ENCODE measurements at places on chromosomes 13 and 19.

- no peak for DNase-seq
Measured at GRCh38 chr19:33301900-33302174, 497 bp downstream of the CEBPA start.

- DNase-seq = no peak
Measured at GRCh38 chr19:4061683-4062418, 4.8 kb downstream of the ZBTB7A start.

DNA sequence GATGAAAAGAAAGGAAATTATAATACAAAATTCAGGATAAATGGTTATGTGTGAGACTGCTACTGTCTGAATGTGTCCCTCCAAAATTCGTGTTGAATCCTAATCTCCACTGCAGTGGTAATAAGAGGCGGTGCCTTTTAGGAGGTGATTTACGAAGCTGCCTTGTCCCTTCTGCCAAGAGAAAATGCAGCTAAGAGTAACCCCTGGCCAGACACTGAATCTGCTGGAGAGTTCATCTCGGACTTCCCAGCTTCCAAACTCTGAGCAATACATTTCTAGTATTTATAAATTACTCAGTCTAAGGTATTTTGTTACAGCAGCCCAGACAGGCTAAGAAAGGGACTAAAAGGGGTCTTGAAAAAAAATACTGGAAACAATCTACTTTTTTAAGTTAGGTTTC, 152.6 kb downstream of the KLF12 start:
- DNase-seq = no peak

DNA sequence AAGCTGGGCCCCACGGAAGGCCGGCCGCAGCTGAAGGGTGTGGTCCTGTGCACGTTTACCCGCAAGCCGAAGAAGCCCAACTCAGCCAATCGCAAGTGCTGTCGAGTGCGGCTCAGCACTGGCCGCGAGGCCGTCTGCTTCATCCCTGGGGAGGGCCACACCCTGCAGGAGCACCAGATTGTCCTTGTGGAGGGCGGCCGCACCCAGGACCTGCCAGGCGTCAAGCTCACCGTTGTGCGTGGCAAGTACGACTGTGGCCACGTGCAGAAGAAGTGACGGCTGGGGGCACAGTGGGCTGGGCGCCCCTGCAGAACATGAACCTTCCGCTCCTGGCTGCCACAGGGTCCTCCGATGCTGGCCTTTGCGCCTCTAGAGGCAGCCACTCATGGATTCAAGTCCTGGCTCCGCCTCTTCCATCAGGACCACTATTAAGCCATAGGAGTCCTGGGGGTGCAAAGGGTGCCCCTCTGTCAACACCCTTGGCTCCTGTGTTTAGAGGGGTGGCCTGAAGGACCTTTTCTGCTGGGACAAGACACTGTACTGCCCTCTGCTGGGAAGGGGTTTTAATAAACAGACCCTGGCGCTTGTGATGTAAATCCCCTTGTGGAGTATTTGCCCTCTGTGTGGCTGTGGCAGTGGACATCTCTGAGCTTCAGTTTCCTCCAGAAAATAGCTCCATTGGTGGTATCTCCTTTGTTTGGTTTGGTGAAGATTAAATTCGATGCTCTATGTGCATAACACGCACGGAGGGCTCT, 1.9 kb downstream of the MRPS12 start:
- peak; percentile 57 for DNase-seq

DNA sequence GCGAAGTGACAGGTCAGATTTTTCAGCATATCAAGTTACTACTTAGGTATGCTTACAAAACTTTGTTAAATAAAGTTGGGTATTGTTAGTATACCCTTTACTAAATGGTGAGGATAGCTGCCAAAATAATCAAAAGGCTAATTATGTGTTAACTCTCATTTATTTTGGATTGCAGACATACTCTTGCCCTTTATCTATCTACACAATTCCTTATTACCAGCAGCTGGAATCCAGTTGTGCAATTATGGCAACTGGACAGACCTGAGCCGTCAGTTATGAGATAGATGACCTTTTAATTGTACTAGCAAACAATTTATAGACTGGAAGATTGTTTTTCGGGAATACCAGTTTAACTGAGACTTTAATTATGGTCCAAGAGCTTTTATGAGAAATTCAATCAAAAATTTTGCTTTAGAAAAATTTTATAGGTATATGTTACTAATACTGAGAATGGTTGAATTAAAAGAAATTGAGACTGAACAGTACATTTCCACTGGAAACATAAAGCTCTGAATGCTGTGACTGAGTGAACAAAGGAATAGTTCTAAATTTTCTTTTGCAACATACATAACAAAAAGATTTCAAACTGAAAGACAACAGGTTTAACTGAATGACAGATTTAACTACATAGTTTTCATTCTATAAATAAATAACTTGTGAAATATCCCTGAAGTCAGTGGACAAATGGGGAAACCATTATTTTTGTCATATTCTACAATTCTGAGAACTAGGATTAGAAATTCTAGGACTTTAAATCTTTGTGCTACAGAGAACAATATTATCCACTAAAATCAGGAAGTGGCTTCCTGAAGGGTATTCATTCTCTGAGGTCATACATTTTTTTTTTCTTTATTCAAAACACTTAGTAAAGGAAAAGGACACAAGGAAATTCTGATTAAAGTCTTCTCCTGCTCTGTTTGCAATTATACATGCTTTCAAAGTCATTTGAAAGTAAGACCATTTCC, 97.4 kb downstream of the ZC3H13 start:
- no peak for DNase-seq

GRCh38 chr19:11201791-11202190, 4.4 kb upstream of the KANK2 start:
- no peak for DNase-seq

- DNase-seq = no peak
Measured at GRCh38 chr13:44508562-44509077, 67.5 kb downstream of the TSC22D1 start.

DNA sequence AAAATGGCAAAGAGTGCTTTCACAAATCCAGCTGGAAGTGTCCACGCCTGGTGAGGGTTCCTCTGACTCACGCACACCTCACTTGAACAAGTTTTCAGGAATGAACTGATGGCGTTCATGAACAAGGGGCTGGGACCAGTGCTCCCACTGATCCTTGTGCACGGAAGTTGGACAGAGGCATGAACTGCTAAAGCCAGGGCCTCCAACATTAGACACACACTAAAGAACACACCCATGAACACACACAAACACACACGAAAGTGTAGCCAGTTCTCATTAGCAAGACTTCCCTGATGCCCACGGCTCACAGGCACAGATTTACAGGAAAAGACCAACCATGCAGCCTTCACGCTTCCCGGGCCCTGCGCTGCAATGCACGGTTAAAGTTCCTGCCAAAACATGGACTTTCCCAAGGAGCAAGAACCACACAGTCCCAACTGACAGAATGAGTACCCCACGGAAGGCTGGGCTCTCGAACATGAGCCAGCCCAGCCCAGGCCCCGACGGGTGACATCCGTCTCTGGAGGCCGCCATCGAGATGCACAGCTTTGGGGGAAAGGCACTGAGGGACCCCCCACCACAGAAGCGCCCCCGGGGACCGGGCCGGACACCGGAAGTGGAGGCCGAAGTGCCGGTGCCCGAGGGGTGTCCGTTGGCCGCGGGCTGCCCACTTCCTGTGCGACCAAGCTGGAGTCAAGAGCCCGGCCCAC, 808 bp downstream of the DNMT1 start:
- peak; percentile 5 for DNase-seq

- peak; percentile 65 for DNase-seq
Measured at GRCh38 chr19:51904331-51905165, at the start of gene ZNF649. Gene ZNF649 (minus strand): TSS chr19:51905017. CDS start chr19:51900107, 4,910 bp downstream.

DNA sequence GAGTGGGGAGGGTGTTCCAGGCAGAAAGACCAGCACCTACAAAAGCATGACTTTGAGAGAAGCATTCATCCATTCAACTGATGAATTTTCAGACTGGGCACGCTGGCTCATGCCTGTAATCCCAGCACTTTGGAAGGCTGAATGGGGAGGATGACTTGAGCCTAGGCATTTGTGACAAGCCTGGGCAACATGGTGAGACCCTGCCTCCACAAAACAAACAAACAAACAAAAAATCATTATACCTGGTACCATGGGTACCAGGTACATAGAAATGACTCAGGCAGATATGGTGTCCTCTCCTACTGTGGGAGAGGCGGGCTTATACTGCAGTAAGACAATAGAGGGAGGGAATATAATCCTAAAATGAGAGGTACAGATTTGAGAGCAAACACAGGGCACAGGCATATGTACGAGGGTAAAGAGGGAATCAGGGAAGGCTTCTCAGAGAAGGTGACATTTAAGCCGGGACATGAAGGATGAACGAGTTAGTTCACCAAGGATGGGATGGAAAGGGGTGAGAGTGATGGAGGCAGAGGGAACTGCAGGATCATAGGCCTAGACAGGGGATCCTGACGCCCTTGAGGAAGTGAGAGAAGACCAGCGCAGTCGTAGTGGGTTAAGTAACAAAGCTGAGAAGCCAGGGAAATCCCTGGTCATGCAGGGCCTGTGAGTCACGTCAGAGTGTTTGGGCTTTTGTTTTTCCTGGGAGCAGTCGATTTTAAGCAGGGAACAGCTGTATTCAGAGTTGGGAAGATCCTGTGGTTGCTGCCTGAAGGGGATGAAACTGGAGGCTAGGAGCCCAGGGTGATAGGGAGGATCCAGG, 2.9 kb downstream of the CYP2S1 start:
- DNase-seq = no peak

- no peak for DNase-seq
Measured at GRCh38 chr13:33761740-33762139, 56.2 kb upstream of the RFC3 start.

GRCh38 chr13:65555962-65556361, 1674.2 kb downstream of the PCDH9 start:
- no peak for DNase-seq

DNA sequence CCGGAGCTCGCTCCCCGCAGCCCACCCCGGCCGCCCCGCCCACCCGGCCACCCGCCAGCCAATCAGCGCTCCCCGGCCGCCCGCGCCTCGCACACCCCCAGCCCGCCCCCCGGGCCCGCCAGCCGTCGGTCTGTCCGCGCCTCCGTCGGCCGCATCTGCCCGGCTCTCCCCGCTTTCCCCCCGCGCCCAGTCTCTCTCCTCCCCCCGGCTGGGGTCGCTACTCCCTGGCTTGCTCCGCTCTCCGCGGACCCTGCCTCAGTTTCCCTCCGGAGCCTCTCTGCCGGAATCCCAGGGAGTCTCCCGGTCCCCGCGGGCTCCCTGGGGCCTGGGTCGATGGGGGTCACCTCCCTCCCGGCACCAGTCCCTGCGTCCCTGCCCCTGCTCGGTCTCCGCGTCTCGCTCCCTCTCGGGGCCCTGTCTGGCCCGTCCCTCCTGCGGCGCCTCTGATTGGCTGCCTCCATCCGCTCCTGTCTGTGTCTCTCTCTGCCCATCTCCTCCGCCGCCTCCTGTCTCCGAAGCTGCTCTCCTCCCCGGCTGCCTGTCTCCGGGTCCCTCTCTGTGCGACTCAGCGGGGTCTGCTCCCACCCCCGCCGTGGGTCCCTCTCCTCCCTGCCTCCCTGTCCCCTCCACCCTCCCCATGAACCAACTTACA, 484 bp downstream of the IL11 start:
- DNase-seq = no peak

- no peak for DNase-seq
Measured at GRCh38 chr19:28846094-28846812, 366.7 kb downstream of the UQCRFS1 start.

DNA sequence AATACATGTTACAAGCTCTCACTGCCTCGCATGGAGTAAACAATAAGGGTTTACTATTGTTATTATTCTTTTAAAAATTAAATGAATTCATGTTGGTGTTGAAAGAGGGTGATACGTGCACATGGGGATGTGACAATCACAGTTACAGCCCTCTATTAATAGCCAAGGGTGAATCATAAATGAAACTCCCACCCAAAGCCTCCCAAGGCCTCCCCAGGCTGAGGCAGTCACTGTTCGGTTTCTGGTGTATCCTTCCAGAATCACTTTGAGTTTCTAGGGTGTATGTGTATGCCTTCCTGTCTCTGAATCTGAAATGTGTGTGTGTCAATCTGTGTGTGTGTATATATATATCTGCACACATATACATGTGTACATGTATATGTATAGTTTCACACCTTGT, 73.4 kb downstream of the AKAP11 start:
- DNase-seq = no peak

DNA sequence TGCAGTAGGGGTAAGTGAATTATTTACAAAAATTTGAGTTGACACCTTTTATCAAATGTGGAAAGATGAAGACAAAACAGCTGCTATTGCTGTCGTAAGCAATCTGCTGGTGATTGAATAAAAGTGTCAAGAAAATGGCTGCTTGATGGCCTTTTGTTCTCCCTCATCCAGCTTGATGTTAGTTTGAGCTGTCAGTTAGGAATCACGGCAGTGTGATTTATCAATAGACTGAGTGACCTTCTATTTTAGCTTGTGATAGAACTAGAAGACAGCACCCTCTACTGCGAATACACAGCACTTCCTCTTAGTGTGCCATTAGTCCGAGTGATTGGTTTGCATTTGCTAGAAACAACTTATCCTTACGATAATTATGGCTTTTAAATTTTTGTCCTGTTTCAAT, 76.3 kb downstream of the MZT1 start:
- DNase-seq = no peak

DNA sequence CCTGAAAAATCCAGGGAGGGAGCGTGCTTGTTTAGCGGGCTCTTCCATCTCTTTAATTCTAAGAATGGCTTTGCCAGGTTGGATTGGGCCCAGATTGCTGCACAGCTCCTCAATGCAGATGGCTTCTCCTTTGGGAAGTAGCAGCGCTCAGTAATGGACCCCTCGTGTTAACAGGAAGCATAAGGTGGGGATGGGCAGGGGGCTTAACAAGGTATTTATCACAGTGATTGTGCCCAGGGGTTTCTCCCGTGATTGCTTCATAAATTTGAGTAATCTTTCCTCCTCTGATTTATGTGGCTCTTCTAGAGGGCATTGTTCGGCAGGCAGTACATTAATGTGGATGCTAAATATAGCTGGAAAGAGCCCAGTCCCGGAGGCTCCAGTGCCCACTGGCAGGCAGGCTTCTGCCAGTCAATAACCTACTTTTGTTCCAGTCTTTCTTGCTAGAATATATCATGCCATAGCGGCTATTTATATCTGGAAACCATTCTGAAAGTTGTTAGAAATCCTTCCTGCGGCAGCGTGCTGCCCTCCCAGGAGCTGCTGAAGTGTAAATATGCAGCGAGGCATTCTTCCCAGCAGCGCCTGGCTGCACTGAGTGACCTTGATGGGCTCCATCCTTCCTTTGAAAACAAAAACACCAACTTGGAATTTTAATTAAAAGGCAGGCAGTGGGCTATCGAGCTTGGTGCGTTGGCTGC, 65.0 kb downstream of the FGF9 start:
- DNase-seq = no peak

GRCh38 chr13:21365574-21365973, 93.5 kb downstream of the ZDHHC20 start:
- DNase-seq = no peak

- no peak for DNase-seq
Measured at GRCh38 chr13:67619995-67620380, 389.9 kb upstream of the PCDH9 start.
